CD8-positive, alpha-beta memory T cell (primary cell): ENCODE measurements at places on chromosomes 11 and 22.

GRCh38 chr22:30747493-30747892 is 52.8 kb downstream of the OSBP2 start:
- no peak for DNase-seq

GRCh38 chr22:36492109-36492508 is 10.7 kb upstream of the TXN2 start:
- no peak for DNase-seq

GRCh38 chr11:102430158-102430836 is 22.3 kb downstream of the TMEM123 start:
- DNase-seq, result no peak

DNA sequence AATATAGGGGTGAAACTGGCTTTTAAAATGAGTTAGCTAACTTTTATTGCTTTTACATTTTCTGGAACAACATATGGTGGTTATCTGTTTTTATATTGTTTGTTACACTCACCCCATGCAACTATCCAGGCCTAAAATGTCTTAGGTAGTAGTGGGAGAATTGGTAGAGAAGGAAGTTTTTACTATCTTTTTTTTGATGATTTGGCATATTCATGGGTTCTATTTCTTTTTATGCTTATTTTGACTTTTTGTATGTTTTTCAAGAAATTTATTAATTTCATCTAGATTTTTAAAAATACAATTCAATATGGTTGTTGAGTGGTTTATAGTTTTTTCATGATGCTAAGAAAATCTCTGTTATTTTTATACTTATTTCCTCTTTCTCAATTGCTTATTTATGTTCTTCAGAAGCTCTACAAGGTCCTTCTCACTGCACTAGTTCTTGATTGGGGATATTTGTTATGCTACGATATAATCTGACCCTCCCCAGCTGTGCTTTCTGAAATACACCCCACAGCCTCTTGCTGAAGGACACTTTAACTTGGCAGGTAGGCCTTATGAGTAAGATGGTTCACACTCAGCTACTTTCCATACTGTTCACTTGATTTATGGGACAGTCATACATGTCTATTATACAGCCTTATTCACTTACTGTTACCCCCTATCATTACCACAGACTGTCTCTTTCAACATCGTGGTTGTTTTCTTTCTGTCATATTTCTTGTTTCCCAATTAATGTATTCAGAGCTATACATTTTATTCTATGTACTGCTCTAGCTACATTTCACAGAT is 431.2 kb downstream of the METTL15 start:
- no peak for DNase-seq

GRCh38 chr22:40178417-40179409 is 988 bp downstream of the TNRC6B start:
- peak; percentile 45 for DNase-seq

DNA sequence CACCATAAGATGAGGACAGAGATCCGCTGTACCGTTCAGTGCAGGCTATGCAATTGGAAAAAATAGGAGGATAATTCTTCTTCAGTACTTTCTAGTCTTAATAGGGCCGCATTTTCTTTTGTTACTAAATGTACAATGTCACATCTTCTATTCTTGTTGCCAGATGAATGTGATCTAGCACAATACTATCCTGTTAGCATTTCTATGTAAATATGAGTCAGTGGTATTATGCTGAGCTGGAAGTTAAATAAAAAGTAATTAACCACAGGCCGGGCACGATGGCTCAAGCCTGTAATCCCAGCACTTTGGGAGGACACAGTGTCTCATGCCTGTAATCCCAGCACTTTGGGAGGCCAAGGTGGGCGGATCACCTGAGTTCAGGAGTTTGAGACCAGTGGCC is 24.4 kb upstream of the BIRC3 start:
- no peak for DNase-seq

GRCh38 chr11:82003671-82004515 is 729.8 kb downstream of the FAM181B start:
- no peak for DNase-seq

DNA sequence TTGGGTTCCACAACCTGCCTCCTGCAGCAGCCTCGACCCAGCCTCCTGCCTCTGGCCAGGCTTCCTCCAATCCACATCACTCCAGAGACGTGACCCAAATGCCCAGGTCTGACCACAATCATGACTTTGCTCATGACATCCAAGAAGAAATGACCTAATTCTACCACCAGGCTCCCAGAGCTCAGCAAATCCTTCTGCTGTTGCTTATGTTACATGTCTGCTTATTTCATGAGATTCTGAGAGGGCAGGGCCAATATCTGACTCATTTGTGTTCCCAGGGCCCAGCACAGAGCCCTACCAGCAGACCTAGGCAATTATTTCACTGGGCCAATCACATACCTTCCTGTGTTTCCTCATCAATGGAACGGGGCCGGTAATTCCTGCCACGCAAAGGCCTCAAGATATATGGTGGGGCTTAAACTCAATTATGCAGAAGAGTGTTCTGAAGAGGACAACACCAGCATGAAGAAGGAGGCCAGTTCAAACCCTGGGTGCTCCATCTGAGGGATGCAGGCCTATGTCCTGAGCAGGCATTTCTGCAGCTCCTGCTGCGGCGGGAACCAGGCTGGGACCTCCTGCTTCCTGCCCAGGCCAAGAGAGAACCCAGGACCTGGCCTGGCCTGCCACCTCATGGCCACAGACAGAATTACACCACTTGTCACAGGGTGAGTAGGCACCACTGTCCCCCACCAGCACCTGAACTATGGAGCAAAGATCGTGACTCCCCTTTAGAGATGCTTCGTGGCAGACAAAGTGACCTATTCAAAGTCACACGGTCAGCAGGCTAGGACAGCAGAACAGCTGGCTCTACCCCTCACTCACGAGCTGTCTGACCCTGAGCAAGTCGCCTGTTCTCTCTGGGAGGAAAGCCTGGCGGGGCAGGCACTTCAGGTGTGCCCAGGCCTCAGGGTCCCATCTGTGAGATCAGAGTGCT is 5.9 kb downstream of the CENPM start:
- peak; percentile 80 for DNase-seq

DNA sequence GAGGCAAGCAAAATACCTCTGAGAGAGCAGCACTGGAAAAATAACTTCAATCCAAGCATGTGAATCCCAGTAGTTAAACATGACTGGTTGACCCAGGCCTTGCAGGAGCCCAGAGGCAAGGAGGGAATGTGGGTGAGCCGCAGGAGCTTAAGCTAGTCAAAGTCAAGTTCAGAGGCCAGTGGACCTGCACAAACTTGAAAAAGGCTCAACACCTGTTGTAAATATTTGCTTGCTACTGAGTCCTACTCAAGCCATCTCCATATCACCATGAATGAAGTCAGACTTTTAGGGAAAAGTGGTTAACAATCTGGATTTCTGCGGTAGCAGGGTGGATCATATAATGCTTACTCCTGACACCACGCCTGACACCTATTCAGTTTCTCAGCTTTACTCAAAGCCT is 4.8 kb upstream of the CAT start:
- DNase-seq, result no peak

GRCh38 chr22:37137131-37137530 is 12.6 kb downstream of the IL2RB start:
- DNase-seq, result no peak

DNA sequence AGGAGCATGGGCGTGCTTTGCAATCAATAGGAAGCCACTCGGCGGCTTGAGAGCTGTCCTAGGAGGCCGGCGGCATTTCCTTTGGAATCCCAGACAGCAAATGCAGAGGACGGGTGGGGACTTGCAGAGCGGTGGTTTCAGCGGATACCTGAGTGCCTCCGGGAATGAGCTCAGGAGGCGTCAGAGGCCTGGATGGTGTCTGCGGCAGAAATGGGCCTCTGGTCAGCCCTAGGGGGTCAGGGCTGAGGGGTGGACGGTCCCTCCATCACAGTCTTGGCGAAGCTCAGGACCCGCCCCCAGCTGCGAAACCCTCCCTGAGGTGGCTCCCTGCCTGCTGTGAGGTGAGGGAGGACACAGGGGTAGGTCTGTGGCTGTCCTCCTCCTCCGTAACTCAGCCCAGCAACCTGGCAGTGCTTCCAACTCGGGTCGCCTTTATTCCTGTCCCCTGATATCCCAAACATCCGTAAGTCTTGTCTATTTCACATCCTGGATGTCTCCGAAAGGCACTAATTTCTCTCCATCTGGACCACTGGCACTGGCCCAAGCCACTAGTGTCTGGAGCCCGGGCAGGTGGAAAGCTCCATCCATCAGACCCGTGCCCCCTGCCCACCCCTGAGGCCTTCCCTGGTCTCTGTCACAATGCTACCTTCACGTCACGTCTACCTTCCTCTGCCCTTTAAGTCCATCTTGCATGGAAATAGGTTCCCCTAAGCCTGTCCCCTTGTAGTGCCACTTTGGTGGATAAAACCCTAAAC is 686.6 kb downstream of the BRD1 start:
- no peak for DNase-seq

DNA sequence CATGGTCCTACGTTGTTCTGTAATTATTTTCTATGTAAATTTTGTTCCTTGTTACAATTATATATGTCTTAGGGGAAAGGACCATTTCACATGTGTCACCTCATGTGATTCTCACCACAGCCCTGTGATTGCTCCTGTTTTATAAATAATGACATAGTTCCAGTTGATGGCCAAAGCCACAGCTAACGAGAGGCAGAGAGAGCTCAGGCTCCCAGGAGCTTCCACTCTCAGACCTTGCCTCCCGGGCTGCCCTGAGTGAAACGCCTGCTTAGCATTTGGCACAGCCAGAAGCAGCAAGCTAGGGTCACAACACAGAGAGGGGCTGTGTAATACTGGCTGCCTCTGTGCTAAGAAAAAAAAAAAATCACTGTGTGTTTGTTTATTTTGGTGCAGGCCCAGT is 5.9 kb downstream of the TMEM121B start:
- no peak for DNase-seq

GRCh38 chr22:29912605-29913398 is 29.8 kb downstream of the MTMR3 start:
- DNase-seq, result no peak

GRCh38 chr11:44903518-44903917 is 47.2 kb downstream of the TP53I11 start:
- DNase-seq, result no peak

- DNase-seq, result no peak
These were observed 18.4 kb upstream of the TAB1 start for GRCh38 chr22:39381009-39381755.

DNA sequence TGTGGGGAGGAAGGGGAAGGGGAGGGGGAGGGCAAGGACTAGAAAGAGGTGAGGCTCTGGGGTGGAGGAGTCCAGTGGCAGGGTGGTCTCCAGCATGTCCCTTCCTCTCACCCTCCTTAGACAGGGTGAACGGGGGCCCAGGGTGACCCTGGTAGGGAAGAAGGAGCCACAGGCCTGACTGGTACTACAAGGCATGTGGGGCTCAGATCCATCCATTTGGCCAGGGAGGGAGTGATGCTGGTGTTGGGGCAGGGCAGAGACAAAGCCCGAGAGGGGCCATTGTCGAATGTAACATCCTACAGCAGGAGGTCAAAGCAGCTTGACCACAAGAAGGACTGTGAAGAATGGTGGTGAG is 69.0 kb upstream of the SHISAL1 start:
- DNase-seq, result no peak

GRCh38 chr11:102807921-102808320 is 10.0 kb upstream of the MMP1 start:
- no peak for DNase-seq

- DNase-seq, result no peak
These were observed 61.8 kb downstream of the SMIM38 start for GRCh38 chr11:69217276-69218105.

DNA sequence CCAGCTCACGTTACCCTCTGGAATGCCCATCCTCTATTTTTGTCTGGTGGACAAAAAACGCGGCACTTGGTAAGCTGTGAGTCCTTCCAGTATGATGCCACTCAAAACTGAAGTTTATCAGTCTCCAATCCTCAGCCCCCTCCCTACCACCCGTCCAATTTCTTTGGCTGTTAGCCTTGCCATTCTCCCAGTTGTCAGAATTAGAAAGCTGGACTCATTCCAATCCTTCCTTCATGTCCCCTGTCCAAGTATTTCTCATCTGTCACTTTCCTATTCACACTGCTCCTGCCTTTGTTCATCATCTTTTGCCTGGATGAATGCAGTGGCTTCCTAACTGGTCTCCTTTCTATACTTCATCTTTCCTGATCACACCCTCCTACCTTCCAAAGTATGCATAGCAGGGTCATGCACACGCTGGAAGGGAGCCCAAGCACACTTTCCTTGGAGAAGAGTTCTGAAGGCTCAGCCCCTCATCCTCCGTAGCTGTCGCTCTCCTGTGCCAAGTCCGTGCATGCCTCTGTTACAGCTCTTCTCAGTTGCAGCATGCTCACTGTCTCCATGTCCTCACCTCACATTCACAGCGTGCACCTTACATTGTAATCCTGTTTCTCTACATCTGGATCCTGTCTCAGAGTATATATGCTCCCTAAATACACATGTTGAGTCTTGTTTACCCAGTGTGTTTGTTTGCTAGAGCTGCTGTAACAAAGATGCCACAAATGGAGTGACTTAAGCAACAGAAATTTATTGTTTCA is 19.4 kb downstream of the APLP2 start:
- DNase-seq, result no peak

- DNase-seq, result no peak
These were observed 37.4 kb upstream of the TOLLIP start for GRCh38 chr11:1346669-1347390.

- no peak for DNase-seq
These were observed 10.3 kb downstream of the GAL3ST1 start for GRCh38 chr22:30564045-30564760.

DNA sequence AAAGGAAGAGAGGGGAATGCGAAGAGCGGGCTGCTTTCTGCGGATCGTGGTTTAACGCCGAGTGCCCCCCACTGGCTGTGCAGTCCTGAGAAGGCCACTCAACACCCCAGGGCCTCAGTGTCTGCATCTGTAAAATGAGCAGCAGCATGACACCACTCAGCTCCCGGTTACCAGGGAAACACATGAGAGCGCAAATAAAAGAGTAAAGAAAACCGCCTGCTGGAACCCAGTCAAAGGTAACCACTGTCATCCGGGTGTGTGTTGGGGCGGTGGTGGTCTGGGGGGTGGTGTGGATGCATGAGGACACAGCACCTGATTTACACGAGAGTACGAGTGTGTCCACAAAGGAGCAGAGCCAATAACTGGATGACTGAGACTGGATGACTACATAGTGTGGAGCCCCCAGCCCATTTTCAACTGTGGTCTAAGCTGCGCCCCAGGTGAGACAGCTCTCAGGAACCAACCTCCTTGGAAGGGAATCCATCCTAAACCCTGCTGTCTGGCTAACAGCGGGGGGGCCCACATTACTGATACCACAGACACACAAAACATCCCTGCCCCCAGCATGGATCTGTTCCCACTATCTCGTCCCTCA is 5.7 kb downstream of the CELSR1 start:
- no peak for DNase-seq

GRCh38 chr11:73410627-73411026 is 34.4 kb downstream of the RELT start:
- DNase-seq, result no peak
